Left kidney (tissue), 8 donors: ENCODE measurements at places on chromosomes 5 and 9. TPM values are rescaled to one million over a fixed set of nuclear protein-coding genes. Genes with fewer than 3 reads are reported as not detected.

DNA sequence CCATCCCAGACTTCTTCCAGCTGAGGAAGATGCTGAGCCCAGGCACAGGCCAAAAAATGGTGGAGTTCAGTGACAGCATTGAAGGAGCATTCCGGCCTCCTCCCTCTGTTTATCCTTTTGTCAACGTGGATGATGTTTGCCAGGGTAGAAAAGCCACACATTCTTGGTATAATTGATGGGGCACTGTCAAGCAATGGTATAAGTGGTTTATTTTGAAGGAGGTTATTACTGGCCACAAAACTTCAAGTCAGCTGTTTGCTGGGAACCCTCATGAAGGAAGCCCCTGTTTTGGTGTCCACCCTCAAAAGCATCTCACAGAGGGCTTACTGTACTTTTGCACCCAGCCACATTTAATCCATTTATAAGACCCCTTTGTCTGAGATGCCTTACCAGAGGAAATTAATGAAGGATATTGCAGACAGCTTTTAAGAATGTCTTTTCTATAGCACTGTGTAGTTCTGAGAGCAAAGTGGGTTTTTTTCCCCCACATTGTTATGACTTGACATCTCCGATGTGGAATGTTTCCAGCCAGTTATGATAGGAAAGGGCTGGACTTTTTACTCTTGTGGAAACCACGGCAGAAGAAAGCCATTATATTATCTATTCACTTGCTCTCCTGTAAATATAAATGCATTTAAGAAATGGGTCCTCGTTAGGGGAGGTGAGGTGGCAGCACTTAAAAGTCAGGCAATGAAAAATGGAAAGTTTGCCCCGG is 95.5 kb upstream of the SPATA31D4 start:
- DNase-seq = no peak

ARL10 gene
- 16.8 TPM for polyA plus RNA-seq

- DNase-seq = no peak
These were observed 66.8 kb downstream of the PALM2AKAP2 start for GRCh38 chr9:109846776-109847175.

ZDHHC11B gene
- polyA plus RNA-seq = 8.9 TPM

DNA sequence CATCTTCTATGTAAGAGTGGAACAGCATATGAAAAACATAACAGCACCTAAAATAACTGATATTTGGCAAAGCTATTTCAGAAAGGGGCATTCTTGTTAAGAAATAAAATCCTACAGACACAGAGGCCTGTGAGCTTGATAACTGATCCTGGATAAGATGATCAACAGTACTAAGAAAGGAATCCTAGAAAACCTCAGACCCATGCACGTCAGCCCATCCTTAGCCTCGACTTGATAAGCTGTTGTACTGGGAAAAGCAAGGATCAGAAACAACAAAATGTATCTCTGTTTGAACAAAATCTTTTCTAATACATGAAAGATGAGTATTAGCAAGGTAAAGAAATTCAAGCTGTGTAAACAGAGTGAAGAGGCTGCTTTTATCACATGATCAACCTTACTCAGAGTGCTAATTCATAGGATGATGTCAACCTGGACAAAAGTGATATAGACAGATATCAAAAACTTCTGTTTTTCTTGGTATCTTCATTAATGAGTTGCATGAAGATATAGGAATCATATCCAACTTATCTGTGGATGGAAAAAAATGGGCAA is 15.2 kb downstream of the LIFR start:
- DNase-seq = no peak

DNA sequence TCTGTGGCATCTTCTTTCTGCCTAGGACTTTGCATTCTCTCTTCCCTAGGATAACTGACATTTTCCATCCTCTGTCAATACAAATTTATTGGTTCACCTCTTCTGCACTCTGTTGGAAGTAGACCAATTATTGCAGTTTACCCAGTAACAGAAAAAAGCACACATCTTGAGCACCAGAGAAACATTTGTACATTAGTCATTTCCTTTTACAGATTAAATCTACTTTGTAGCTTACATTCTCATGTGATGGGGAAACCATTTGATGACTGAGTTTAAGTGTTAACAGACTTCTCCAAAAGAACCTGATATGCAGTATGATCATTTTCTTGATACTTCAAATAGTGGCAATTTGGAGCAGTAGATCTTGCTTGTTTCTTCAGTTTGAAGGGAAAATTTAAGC is 1098.8 kb downstream of the DTWD2 start:
- DNase-seq = no peak
